ENCODE measurements at places on chromosomes 11 and 22.

- no peaks in the 10 kb centered on the region for H3K4me1 ChIP-seq
- no peak for DNase-seq
- no peak overlapping the region for H3K27ac ChIP-seq
- H3K36me3 ChIP-seq = no peaks in the 10 kb centered on the region
- H3K4me3 ChIP-seq = no peak overlapping the region
Measured at GRCh38 chr11:38315151-38315550, 1717.1 kb upstream of the RAG2 start.

DNA sequence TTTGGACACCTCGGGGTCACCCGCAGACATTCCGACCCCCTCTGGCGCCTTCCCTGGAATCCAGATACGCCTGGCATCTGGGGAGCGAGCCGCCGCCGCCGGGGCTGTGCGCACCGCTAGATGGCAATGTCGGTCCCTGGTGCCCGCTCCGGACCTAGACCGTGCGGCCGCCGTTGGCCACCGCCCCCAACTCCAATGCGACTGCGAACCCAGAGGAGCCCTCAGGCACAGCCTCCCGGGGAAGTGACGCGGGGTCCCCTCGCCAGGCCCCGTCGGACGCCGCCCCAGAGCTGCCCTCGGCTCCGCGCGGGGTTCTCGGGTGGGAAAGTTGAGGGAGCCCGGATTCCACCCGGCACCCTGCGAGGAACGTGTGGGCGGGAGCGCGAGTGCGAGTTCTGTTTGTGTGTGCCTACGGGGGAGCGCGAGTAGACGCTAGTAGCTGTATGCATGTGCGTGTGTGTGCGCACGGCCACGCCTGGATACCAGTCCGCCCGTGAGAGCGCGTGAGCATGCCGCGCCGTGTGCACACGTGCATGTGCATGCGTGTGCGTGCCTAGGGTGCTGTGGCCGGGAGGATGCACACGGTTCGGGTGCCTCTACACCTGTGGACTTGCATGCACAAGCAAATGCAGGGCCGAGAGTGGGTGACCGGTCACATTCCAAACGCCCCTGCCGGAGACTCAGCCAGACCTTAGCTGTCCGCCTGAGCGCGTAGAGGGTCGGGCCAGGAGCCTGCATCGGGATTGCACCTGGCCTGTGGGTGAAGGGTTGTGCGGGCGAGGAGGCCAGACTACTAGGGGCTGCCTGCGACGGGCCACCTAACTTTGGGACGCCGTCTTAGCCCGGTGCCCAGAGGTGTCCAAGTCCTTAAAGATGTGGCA is 1.9 kb downstream of the CHRM4 start:
- no peaks in the 10 kb centered on the region for H3K36me3 ChIP-seq
- peaks cover 12% of the 10 kb centered on the region for H3K4me1 ChIP-seq
- H3K27me3 ChIP-seq = peaks cover 19% of the 10 kb centered on the region
- peak; percentile 79 for DNase-seq

DNA sequence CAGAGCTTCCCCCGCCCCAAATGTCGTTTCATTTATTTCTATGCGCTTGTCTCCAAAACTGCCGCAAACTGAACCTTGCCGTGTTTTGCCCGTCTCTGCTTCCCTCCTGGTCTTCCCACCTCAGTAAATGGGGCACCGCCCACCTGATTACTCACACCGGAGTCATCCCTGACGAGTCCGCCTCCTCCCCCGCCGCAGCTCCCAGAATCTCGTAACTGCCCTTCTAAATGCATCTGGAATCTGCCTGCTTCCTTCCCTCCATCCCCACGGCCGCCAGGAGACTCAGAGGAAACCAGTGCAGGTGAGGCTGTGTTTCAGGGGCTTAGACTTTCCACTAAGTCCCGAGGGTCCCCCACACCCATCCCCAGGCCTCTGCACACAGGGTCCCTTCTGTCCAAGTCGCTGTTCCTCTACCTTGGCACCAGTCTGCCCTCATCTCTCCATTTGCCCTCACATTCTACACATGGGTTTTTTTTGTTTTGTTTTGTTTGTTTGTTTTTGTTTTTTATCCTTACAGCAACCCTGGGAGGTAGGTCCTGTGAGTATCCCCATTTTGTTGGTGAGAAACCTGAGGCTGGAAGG is 62.6 kb upstream of the PHF21B start:
- no peak overlapping the region for H3K4me3 ChIP-seq
- H3K27ac ChIP-seq = no peak overlapping the region

GRCh38 chr11:17790453-17790852 is 55.9 kb downstream of the KCNC1 start:
- H3K4me1 ChIP-seq = no peaks in the 10 kb centered on the region
- H3K36me3 ChIP-seq = no peaks in the 10 kb centered on the region
- H3K27ac ChIP-seq = no peak overlapping the region
- no peak for DNase-seq

DNA sequence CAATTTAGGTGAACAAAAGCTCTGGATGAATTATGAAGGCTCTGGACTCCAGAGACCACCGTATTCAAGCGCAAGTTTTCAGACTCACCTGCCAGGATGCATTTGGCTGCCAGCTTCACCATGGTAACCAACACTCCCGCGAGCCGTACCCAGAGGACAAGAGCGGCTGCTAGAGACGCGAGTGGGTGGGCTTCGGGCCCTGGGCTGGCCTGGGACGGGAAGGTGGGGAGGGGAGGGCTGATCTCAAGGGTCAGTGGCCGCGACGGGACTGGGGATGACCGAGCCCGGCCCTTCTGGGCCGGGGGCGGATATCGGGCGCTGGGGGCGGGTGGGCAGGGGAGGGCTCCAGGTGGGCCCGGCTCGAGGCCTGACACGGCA is 344 bp downstream of the IFT27 start:
- peaks cover 12% of the 10 kb centered on the region for H3K4me1 ChIP-seq
- peak; percentile 20 for DNase-seq
- H3K27me3 ChIP-seq = no peaks in the 10 kb centered on the region
- peak overlapping the region; percentile 87 for H3K4me3 ChIP-seq
- H3K27ac ChIP-seq = no peak overlapping the region
- H3K36me3 ChIP-seq = peaks cover 19% of the 10 kb centered on the region

- H3K4me1 ChIP-seq = no peaks in the 10 kb centered on the region
- peaks cover 15% of the 10 kb centered on the region for H3K36me3 ChIP-seq
- DNase-seq = no peak
- no peak overlapping the region for H3K27ac ChIP-seq
- no peaks in the 10 kb centered on the region for H3K27me3 ChIP-seq
Measured at GRCh38 chr11:129237880-129238638, 45.9 kb upstream of the ARHGAP32 start.

DNA sequence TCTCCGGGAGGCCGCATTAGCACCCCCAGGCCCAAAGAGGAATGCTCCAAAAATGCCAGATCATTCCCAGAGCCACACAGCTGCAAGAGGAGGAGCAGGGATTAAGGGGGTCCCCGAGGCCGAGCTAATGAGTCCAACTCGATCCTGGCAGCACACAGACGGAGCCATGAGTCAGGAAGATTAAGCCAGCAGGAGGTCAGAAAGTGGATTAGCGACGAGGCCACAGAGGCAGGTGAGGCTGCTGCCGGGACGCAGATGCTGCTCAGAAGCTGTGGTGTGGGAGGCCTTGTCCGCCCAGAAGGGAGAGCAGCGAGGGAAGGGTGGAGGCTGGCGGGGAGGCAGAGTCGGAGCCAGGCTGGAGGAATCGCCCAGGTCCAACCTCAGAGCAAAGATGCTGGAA is 120.5 kb downstream of the SHANK2 start:
- H3K36me3 ChIP-seq = no peaks in the 10 kb centered on the region
- peak; percentile 54 for DNase-seq
- no peak overlapping the region for H3K4me3 ChIP-seq

DNA sequence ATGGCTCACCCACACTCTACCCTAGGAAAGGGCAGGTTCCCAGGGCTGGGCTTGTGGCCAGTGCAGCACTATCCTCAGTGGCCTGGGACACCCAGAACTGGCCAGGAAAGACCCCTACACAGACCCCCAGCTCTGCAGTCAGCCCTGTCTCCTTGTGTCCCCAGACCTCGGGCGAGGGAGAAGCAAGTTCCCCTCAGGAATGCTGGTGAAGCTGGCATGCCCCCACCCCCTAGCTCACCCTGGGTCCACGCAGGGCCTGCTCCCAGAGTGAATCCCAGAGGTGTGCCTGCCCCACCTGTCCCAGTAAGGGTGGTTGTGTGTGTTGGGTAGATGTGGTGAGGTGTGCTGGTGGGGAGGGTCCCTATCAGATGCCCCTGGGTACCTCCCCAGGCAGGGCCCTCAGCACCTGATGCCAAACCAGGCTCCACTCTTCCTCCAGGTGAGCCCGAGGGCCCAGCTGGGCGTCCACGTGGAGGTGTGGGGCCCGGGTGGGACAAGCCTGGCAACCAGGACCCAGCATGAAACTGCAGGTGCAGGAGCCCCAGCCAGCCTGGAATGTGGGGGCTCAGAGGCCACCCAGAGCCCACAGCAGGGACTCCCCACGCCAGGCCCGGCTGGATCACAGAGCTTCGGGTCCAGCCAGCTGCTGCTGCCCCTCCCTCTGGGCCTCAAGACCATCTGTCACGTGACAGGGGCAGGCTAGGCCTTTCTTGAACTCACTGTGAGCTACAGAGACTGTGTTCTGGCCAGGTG is 48.4 kb upstream of the KCNQ1OT1 start:
- H3K27ac ChIP-seq = no peak overlapping the region
- H3K36me3 ChIP-seq = no peaks in the 10 kb centered on the region
- no peak overlapping the region for H3K4me3 ChIP-seq
- H3K4me1 ChIP-seq = peaks cover 10% of the 10 kb centered on the region
- DNase-seq = no peak

- no peak overlapping the region for H3K27ac ChIP-seq
- no peaks in the 10 kb centered on the region for H3K27me3 ChIP-seq
- H3K4me1 ChIP-seq = peaks cover 2% of the 10 kb centered on the region
- H3K36me3 ChIP-seq = no peaks in the 10 kb centered on the region
- DNase-seq = no peak
- H3K4me3 ChIP-seq = no peak overlapping the region
Measured at GRCh38 chr11:11568651-11569229, 53.1 kb downstream of the GALNT18 start.

GRCh38 chr11:66251809-66252208 is 16.6 kb upstream of the RAB1B start:
- peaks cover 12% of the 10 kb centered on the region for H3K36me3 ChIP-seq
- H3K4me1 ChIP-seq = peaks cover 3% of the 10 kb centered on the region
- no peak overlapping the region for H3K4me3 ChIP-seq
- H3K27me3 ChIP-seq = no peaks in the 10 kb centered on the region

DNA sequence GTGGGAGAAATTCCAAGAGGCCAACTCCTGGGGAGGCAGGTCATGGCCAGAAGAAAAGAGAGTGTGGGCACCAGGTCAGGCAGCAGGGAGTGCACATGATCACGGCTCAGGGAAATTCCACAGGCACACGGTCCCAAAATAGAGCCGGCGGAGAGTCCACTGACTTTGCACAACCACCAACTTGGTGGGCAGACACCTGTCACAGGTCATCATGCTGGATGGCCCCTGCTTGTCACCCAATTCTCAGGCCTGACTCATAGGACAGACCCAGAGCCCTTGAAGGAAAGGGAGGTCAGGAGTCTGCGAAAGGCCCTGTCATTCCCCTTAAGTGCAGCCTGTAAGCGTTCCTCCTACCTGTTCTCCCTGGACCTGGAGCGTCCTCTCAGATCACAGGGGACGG is 15.8 kb downstream of the APOL2 start:
- no peak overlapping the region for H3K27ac ChIP-seq
- peaks cover 11% of the 10 kb centered on the region for H3K36me3 ChIP-seq
- H3K4me1 ChIP-seq = peaks cover 5% of the 10 kb centered on the region
- no peaks in the 10 kb centered on the region for H3K27me3 ChIP-seq

DNA sequence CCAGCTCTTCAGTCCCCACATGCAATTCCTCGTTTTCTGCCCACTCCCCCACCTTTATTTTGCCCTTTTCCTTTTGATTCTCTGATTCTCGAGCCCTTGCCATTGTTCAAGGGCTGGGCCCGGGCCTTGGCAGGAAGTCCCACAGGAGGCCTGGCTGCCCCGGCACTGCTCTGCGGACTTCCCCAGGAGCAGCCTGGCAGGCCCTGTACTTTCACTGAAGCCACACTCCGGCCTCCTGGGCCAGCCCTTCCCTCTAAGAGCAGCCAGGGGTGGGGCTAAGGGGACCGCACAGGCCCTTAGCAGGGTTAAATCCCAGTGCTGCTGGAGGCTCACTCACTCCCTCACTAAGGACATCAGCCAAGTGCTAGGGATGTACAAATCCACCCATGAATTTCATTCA is 4.1 kb downstream of the LRRC32 start:
- H3K4me1 ChIP-seq = peaks cover 13% of the 10 kb centered on the region
- H3K27me3 ChIP-seq = no peaks in the 10 kb centered on the region
- H3K27ac ChIP-seq = no peak overlapping the region

- H3K4me3 ChIP-seq = peak within 1 kb of the TSS; percentile 85
- H3K4me1 ChIP-seq = peaks cover 10% of the 10 kb centered on the region
- no peaks in the 10 kb centered on the region for H3K36me3 ChIP-seq
- DNase-seq = peak; percentile 46
- no peaks in the 10 kb centered on the region for H3K27me3 ChIP-seq
Measured at GRCh38 chr11:100687054-100687629, at the start of gene ARHGAP42. ARHGAP42 (plus strand) TSS chr11:100687288; CDS start chr11:100687679, 391 bp downstream.

DNA sequence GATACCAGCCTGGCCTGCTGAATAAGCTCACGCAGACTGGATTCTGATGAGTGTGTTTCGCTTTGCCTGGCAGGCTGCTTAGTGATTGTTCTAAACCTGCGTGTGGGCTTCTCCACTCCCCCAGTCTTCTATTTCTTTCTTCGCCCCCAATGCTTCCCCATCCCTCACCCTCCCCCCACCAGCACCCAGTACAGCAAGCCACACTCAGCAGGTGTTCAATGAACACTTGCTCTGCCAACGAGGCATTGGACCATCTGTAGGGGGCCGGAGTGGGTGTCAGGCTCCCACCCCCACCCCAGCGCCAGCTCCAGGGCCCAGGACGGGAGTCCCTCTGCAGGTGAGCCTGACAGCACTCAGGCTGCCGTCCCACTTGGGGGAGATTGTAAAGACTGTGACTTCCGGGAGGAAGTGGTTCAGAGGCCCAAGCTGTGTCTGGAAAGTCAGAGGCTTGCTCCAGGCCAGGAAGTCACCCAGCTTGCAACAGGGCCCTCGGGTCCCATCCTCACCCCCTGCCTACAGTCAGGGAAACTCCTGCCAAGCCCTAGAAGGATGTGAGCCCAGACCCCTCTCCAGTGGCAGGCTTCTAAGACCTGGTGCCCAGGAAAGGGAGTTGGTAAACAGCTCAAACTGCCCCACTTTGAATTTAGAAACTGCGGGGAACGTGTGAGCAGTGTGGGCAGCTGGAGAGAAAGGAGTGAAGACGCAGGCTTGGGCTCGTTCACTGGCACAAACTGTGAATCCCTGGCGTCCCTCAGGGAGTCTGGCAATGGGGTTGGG is 66.3 kb upstream of the PRDM11 start:
- no peak overlapping the region for H3K27ac ChIP-seq
- peaks cover 18% of the 10 kb centered on the region for H3K4me1 ChIP-seq
- no peaks in the 10 kb centered on the region for H3K36me3 ChIP-seq
- no peak overlapping the region for H3K4me3 ChIP-seq
- DNase-seq = no peak

GRCh38 chr22:28329186-28330073 is 350.2 kb downstream of the TTC28 start:
- H3K27me3 ChIP-seq = no peaks in the 10 kb centered on the region
- no peak for DNase-seq
- H3K4me3 ChIP-seq = no peak overlapping the region

DNA sequence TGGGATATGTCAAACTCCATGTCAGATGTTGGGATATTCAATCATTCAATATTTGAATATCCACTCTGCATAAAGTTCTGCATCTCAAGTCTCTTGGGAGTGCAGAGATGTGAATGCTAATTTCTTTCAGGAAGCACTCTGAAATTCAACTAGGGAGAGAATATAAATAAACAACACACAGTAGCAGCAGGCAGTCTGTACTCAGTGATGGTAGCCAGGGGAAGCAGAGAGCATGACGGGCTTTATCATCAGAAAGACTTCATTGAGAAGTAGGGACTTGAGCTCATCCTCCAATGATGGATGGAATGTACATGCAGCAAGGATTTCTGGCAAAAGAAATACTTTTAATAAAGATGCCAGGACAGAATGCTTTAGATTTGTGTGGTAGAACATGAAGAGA is 9.8 kb upstream of the TEAD1 start:
- H3K4me1 ChIP-seq = no peaks in the 10 kb centered on the region
- H3K36me3 ChIP-seq = no peaks in the 10 kb centered on the region
- H3K4me3 ChIP-seq = no peak overlapping the region
- DNase-seq = no peak

All from neuronal stem cell (in vitro differentiated cells).